Diencephalon (tissue), 1 donor: ENCODE measurements at places on chromosomes 3 and 15. TPM values are rescaled to one million over a fixed set of nuclear protein-coding genes. Genes with fewer than 3 reads are reported as not detected.

Gene CLRN1
- not detected for total RNA-seq

Gene MED12L
- 23.8 TPM for total RNA-seq

Gene ARGFX
- not detected for total RNA-seq

Gene AMIGO3
- total RNA-seq: 0.92 TPM

Gene HRG
- total RNA-seq: not detected

Gene HHATL
- 0.23 TPM for total RNA-seq

Gene KNG1
- total RNA-seq: not detected

Gene NDN
- total RNA-seq: 130 TPM

Gene HMG20A
- total RNA-seq: 49.1 TPM

Gene FOXL2NB
- 0.46 TPM for total RNA-seq

Gene TRIM71
- 3.0 TPM for total RNA-seq

Gene CAPN3
- 2.5 TPM for total RNA-seq

Gene PTH1R
- 4.2 TPM for total RNA-seq
